CD4-positive, alpha-beta T cell treated with Interleukin-4 for 1 hour (primary cell): ENCODE measurements at places on chromosomes 6 and 20.

- no peak for DNase-seq
Observed at GRCh38 chr6:158642097-158642601, 2.4 kb downstream of the DYNLT1 start.

GRCh38 chr20:17210983-17211382, 15.9 kb upstream of the PCSK2 start:
- no peak for DNase-seq

DNA sequence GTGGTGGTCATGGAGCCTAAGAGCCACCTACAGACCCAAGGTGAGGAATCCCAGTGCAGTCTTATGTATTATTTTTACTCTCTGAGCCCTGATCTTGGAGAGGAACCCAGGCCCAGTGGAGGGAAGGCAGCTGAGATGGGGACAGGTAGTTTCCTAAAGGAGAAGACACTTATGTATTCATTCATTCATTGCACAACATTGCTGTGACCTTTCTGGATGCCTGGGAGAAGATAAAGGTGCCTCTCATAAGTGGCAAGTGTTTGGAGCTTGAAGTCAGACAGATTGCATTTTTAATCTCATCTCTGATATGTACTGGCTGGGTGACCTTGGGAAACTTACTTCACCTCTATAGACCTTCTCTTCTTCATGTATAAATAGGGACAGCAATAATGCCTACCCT, 111.1 kb downstream of the CEBPB start:
- DNase-seq: no peak

DNA sequence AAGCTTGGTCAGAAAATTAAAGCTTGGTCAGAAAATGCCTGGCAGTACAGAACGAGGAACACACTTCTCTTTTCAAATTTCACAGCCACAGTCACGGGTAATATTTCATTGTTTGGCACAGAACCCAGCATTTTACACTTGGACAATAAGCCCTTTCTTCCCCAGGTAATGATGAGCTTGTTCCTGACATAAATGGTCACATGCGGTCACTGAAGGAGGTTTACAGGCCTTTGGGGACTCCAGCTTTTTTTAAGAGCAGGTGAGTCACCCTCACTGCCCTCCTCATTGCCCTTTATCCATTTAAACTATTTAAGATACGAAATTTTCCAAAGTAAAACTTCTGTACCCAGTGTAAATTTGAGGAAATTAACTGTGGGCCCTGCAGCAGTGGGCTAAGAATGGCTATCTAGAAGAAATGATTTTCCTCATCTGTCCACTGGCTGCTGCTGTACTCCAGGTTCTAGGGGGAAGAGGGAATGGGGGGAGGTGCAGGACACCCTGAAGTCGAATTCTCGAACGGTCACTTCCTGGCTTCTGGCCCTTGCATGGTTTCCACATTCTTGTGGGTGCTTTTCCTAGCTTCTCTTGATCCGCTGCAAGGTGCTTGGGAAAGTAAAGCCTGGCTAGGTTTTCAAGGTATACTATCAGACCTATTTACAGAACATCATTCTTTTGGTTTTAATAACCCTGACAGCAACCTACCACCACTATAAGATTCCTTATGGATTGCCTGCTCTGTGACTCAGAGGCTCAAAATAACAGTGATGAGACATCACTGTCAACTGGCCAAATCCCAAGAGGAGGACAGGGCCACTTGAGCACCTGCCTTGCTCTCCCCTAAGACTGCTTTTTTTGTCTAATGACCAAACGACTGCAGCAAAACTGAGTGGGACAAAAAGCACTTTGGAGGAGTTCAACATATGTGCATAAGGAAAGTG, 75.8 kb downstream of the PREP start:
- DNase-seq: no peak

GRCh38 chr6:138752017-138752416, 21.6 kb upstream of the CCDC28A start:
- no peak for DNase-seq

DNA sequence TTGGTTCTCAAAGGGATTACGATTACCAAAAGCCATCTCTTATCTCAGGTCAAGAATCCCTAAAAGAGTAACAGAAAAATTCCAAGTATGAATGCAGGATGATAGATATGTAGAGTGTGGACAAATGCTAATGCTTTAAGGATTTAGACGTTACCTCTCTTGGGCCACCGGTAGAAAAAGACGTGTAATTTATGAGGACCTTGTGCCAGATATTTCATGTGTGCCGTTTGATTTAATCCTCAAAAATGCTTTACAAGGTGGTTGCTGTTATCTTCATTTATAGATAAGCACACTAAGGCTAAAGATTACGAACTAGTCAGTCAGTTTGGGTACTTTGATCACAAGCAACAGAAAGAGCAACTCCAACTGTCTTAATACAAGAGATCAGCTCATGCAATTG, 370.8 kb upstream of the JAG1 start:
- no peak for DNase-seq

DNA sequence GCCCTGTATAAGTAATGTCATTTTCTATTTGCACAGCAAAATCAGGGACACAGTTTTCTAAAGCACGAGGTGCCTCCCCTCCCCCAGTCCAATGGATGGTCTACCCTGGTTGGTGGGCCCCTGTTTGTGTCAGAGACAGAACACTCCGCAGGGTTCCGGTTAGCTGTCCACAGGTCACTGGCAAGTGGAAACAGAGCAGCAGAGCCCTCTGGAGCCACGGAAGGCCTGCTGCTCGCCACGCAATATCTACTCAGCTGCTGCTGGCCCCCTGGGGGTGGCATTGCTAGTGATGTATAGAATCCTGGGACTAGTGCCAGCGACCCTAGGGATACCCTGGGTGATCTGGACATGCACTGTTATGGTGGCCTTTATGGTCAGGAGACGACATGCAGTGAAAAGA, 50.4 kb downstream of the RIN2 start:
- no peak for DNase-seq

- DNase-seq: no peak
Observed at GRCh38 chr20:61053889-61054288, 198.2 kb upstream of the CDH4 start.

- no peak for DNase-seq
Observed at GRCh38 chr6:125950293-125950692, 6.3 kb upstream of the HINT3 start.

- DNase-seq: no peak
Observed at GRCh38 chr6:95352064-95352795, 225.1 kb upstream of the MANEA start.

GRCh38 chr6:52098721-52099120, 11.3 kb upstream of the PKHD1 start:
- DNase-seq: no peak

GRCh38 chr20:59728722-59729430, 124.5 kb downstream of the PHACTR3 start:
- no peak for DNase-seq

- no peak for DNase-seq
Observed at GRCh38 chr6:113115196-113115595, 741.9 kb upstream of the MARCKS start.

DNA sequence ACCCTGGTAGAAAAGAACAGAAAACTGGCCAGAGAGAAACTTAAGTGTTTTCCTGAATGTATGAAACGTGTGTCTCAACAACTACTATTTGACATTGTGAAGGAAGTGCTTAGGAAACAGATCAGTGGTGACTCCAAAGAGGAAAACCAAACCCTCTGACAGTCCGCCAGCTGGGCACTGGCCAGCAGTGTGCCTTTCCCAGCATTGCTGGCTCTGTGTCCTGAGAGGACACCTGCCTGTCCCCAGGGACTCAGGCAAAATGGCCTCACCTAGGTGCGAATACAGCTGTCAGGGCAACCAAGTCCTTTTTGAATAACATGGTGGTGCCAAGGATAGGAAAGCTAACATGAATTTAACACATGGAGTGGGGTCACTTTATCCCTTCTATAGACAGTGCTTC, 72.5 kb downstream of the NDUFAF5 start:
- no peak for DNase-seq

DNA sequence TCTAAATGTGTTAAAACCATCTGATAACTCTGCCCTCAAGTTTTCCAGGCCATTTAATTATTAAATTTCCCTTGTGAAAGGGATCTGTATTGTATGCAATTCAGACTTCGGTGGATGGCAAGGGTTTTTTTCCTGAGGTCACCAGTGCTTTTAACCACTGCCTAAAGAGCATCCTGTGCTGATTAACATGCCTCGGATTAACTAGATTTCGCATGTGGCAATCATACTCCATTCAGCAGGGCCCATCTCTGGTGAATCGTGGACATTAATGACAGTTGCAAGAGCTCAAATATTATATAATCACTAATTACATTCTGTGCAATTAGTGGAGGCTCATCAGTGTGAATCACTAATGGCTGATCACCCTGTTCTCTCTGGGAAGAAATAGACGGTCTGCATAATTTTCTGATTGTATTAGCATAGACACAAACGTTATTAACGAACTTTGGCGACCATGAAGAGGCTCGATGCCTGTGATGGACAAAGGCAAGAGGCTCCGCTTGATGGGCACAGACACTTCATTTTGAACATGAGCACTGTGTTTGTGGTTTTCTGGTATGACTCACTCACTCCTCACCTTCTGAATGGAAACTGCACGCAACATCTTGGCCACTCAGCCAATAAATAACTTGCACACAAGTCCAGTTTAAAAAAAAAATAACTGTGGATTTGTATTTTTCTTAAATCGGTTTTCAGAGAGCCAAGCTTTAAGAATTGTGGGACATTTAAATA, 31.4 kb downstream of the LINC00237 start:
- DNase-seq: no peak

DNA sequence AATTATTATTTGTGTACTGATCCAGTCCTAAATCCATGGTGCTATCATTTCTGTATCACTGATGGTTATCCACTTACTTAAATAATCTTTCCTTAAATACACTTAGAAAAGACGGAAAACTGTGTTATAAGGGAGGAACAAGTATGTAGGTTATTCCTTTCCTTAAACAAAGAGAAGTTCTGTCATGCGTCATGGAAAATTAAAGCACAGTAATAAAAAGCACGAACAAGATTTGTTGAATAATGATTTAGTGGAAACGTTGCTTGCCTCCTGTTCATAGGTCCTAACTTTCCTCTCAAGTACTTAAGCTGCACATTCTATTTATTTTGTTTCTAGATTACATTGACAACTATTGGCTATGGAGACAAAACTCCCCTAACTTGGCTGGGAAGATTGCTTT, 120.4 kb downstream of the KHDC1L start:
- no peak for DNase-seq

GRCh38 chr6:34084591-34085290, 61.1 kb downstream of the GRM4 start:
- DNase-seq: no peak

- no peak for DNase-seq
Observed at GRCh38 chr6:16697437-16698161, 63.7 kb downstream of the ATXN1 start.

- DNase-seq: no peak
Observed at GRCh38 chr6:3747100-3747737, 4.3 kb downstream of the PXDC1 start.

GRCh38 chr6:34922177-34922663, 33.2 kb downstream of the ANKS1A start:
- DNase-seq: no peak

GRCh38 chr6:144897441-144897921, 612.3 kb downstream of the UTRN start:
- DNase-seq: no peak
